ENCODE measurements at places on chromosomes 3 and 15. TPM values are rescaled to one million over a fixed set of nuclear protein-coding genes. Genes with fewer than 3 reads are reported as not detected.
A peak's percentile ranks its signal among the peaks of the same experiment; 100 is the strongest.

DNA sequence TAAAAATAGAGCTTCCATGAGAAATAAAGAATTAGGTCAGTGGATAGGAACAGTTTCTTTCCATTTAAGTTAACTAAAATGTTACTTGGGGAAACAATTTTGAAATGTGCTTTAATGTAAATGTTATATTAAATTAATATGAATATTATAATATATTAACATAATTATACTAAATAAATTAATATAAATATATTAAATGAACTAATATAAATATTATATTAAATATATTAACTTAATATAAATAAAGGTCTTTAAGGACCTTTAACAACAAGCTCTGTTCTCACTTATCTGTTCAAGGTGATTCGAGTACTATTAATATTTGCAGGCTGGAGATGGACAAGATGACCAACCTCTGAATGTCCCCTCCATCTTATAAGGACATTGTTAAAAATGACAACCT, 100.6 kb downstream of the MAGI1 start:
- no peak for DNase-seq

- DNase-seq, result no peak
Measured at GRCh38 chr3:7144697-7145308, 283.9 kb downstream of the GRM7 start.

- DNase-seq, result no peak
Measured at GRCh38 chr3:133119176-133119575, 81.0 kb downstream of the TMEM108 start.

GRCh38 chr15:41259546-41260189, 28.6 kb downstream of the CHP1 start:
- DNase-seq, result no peak

GRCh38 chr15:70344666-70345065, 246.9 kb upstream of the TLE3 start:
- no peak for DNase-seq

DNA sequence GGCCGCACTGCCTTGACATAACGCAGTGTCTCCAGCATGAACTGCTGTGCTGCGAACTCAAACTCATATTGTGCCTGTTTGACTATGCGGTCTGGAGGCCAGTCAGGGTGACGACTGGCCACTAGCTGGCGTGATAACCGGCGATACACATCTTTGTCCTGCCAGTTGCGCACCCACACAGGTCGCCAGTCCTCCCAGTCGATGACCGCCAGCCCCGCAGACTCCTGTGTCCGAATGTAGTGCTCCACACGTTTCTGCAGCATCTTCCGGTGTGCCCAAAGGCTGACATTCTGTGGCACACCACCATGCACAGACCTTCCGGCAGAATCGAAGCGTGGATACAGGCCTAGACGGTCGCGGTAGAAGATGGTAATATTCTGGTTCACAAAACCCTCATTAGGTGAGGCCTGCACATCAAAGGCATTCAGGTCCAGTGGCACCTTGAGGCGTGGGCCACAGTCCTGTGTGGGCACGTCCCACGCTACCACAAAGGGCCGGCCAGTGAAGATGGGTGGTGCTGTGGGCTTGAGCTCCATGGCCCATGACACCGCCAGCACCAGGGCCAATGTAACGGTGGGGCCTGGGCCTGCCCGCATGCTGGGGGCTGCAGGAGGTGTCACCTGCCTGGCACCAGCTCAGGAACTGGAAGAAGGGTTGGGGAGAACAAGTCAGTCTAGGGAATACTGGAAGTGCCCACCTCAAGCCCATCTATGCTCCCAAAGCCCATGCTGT, 2.5 kb downstream of the HYAL2 start:
- no peak for DNase-seq

GRCh38 chr3:62329971-62330370, 43.4 kb downstream of the FEZF2 start:
- no peak for DNase-seq

- DNase-seq, result peak; percentile 33
Measured at GRCh38 chr15:35691173-35691761, 145.3 kb upstream of the DPH6 start.

LRRIQ4 gene
- total RNA-seq, result not detected

- DNase-seq, result no peak
Measured at GRCh38 chr3:141476033-141476432, 10.8 kb upstream of the RASA2 start.

DNA sequence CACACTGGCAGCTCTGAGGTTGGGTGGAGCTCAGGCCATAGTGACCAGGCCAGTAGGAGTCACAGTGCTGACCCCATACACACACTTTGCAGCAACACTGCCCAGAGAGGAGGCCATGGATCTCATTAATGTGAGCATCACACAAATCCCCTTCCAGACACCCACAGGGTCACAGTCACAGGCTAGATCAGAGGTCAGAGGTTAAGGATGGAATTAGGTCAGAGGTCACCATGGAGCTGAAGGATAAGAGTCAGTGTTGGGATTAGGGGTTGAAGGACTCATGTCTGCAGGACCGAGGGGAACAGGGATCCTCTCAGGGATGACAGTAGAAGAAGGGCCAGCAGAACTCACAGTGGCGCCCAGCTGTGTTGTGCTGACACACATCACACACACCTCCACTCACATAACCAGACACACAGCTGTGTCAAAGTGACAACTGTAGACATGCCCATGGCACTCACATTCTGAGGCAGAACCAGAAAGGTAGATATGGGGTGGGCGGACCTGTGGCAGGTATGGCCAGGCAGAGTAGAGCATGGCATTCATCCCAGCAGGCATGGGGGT, 12.7 kb downstream of the CCDC71 start:
- no peak for DNase-seq

ANKUB1 gene
- total RNA-seq, result not detected

DNA sequence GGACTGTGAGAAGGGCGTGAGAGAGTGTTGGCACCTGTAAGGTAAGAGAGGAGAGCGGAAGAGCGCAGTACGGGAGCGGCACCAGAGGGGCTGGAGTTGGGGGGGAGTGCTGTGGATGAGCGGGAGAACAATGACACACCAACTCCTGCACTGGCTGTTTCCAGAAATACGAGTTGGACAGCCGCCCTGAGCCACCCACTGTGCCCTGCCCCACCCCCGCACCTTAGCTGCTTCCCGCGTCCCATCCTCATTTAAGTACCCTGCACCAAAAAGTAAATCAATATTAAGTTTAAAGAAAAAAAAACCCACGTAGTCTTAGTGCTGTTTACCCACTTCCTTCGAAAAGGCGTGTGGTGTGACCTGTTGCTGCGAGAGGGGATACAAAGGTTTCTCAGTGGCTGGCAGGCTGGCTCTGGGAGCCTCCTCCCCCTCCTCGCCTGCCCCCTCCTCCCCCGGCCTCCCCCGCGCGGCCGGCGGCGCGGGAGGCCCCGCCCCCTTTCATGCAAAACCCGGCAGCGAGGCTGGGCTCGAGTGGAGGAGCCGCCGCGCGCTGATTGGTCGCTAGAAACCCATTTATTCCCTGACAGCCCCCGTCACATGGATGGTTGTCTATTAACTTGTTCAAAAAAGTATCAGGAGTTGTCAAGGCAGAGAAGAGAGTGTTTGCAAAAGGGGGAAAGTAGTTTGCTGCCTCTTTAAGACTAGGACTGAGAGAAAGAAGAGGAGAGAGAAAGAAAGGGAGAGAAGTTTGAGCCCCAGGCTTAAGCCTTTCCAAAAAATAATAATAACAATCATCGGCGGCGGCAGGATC, at the start of gene SOX2:
SOX2 (plus strand) TSS at position 601 of the 811 bp plus-strand sequence. CDS start 436 bp downstream, outside the sequence.
- DNase-seq, result peak; percentile 94

DNA sequence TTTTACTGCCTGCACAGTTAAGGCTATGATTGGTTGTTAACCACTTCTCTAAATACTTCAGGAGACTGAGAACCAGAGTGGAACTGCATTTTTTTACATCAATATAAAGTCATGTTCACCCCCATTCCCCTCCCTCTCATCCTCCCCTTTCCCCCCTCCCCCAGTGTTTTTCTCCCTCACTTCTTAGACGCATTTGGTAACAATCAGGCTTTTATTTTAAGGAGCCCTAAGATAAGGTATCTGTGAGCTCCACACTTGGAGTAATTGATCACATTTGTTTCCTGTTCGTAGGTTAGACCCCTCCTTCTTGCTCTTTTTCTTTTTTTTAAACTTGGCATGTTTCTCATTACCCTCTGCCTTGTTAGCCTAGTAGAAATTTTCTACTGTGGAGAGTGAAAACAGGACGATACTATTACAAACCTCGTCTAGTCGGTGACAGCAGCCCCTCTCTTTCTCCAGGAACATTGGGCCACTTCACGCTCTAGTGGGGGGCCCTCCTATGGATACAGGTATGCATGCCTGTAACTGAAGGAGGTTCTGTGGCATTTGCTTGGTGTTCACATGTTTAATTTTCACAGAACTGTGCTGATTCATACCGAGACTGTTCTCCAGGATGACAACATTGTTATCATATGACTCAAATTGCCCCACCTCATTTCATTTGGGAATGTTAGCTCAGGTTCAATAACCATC, 314.4 kb downstream of the MECOM start:
- peak; percentile 66 for DNase-seq

KLHL40 gene
- total RNA-seq, result not detected

C3orf22 gene
- not detected for total RNA-seq

- DNase-seq, result no peak
Measured at GRCh38 chr3:73915886-73916285, 291.1 kb upstream of the PDZRN3 start.

DNA sequence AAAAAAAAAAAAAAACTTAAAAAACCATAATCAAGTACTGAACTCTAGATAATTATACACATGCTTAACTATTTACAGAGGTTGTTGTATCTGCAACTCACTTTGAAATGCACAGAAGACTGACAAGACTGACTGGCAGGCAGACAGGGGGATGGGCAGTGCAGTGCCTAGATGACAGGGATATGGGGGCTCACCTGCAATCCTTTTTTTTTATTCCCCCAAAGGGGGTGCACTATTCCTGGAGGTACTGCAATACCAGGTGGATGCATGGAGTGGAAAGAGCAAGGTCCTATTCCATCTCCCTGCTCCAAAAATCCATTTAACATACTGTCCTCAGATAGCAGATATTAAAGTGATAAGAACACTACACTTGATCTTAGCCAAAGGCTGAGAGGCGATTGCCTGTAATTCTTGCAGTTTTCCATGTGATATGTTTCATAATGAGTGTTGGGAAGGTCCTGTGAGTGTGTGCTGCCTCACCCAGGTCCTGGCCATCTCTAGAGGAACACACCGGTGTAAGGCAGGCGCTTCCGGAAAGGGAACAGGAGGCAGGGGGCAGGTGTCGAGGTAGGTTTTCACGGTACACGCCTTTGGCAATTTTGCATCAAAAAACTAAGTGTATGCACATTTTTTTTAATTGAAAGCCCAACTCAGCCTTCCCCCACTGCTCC, 22.7 kb downstream of the SEC61A1 start:
- no peak for DNase-seq

- peak; percentile 19 for DNase-seq
Measured at GRCh38 chr3:161423911-161424522, 52.7 kb upstream of the SPTSSB start.

DNA sequence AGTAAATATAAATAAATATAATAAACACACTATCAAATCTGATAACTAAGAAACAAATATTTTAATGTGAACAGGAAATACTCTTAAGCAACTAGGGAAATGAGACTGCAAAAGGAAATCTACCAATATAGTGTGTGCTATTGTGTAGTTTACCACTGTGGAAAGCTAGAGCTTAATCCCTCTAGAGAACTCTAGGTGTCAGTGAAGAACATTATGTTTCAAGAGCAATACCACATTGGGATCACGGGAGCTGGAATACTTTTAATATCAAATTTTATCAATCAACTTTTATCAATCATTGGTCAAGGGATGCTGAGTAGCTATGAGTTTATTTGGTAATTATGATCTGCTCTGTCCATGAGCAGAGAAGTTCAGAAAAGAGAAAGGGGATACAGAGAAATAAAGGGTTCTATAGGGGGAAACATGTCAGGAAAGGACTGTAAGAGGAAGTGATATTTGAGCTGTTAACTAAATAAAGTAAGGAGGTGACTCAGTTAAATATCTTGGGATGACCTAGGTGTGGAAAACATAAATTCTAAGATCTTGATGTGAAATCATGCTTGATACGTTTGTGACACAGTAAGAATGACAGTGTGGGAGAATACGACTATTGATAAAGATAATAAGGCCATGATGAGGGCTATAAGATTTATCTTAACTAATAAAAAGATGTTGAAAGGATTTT, 762.2 kb upstream of the ALCAM start:
- no peak for DNase-seq

DNA sequence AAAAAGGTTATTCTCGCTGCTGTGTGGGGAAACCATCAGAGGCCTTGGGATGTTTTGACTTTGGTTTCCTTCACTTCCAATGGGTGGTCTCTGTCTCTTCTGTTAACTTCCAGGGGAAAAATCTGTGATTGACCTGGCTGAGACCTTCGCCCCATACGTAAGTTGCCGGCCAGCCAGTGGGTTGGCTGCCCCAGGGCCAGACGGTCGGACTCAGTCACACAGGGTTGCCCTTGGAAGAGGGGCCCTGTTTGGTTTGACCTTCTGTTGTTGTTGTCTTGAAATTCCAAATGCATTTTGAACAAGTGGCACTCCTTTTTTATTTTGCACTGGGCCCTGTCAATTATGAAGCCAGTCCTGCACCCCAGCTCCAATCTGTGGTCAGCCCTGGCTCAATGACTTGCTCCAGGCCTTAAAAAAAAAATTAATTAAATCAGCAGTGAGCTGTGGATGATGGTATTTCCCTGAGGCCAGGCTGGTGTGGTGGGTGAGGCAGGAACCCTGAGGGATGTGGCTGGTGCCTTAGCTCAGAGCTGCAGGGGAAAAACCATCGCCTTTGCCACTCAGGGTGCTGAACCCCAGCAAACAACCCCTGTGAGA, 4.5 kb downstream of the FAM107A start:
- DNase-seq, result no peak

DNA sequence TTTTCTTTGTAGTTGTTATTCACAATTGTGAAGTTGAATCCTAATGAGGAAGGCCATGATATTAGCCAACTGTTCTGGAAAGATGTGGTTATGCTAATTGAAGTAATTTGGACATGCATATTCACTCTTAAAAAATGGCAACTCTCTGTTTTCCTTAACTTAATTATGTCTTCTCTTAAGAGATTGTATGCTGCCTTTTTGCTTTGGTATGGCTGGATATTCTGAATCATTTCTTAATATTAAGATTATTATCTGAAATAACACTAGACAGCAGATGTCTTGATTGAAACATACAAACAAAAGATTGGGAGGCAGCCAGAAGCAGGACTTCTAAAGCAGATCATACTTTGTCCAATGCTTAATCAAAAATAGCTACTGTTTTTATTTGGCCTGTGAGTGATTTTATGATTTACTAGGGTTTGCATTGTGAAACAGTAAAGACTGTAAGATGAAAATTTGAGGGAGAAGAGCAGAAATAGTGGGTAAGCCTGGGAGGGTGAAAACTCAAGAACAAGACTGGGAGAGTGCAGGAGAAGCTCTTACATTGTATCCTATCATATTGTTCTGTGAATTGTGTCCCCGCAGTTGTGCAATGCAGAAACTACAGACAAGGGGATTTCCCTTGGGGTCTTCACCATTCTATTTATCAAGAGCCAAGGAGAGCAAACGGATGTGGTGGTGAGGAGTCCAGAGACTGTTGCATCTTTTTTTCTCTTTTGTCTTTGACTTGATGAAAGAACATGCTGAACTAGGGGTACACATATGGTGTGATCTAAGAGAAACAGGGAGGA, 554.8 kb downstream of the TUSC7 start:
- DNase-seq, result no peak

- peak; percentile 96 for DNase-seq
Measured at GRCh38 chr3:11096266-11097139, 57.8 kb upstream of the HRH1 start.

Data from Daoy (cell line).